ENCODE measurements at places on chromosomes 1 and 21.
A peak's percentile ranks its signal among the peaks of the same experiment; 100 is the strongest.

DNA sequence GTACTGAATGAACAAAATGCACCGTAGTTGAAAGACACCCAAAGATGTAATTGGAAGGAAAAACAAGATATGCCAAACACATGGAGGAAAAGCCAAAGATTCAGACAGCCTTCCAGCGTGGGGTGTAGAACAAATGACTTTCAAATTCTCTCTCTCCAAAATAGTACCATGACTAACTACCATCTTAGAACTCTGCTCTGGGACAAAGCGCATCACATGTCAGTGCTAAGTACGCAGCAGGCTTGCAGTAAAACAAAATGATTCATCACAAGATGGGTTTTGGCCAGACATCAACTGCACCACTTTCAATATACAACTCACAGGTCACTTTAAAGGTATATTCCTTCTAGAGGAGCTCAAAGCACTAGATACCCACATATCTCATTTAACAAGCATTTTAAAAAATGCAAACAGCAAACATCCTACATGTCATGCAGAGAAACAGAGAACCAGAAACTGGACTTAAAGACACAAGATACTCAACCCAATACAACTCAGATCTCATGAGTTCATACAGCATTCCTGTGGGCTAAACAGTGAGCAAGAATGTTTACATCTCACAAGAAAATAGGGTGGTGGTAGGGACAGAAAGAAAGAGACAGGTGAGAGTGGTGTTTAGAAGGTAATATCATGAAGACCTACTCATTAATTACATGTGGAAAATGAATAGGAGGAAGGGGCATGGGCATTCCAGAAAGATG is 75.7 kb downstream of the BCAR3 start:
- no peak for DNase-seq

- DNase-seq: no peak
Observed at GRCh38 chr1:216742625-216743024, 19.4 kb upstream of the ESRRG start.

DNA sequence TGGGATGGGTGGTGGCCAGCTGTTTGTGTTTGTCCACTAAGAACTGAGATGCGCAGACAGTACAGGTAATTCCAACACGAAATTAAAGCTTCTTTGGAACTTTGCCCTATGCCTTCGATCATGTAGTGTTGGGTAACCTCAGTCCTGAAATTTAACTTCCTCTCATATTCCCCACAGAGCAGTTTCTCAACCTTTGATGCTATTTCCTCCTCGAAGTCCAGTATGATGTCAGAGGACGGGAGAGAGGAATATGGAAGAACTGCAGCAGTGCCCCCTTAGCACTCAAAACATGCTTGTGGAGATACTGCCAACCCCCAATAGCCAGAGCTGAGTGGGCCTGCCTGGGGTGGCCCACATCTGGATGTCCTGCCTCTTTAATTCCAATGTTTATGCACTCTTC is 3.6 kb downstream of the LPAR3 start:
- DNase-seq: no peak

- DNase-seq: no peak
Observed at GRCh38 chr1:176987016-176987415, 177.5 kb downstream of the ASTN1 start.

GRCh38 chr1:183783342-183783741 is 21.6 kb upstream of the RGL1 start:
- no peak for DNase-seq

GRCh38 chr1:67209521-67209920 is 43.3 kb downstream of the IL23R start:
- DNase-seq: no peak

DNA sequence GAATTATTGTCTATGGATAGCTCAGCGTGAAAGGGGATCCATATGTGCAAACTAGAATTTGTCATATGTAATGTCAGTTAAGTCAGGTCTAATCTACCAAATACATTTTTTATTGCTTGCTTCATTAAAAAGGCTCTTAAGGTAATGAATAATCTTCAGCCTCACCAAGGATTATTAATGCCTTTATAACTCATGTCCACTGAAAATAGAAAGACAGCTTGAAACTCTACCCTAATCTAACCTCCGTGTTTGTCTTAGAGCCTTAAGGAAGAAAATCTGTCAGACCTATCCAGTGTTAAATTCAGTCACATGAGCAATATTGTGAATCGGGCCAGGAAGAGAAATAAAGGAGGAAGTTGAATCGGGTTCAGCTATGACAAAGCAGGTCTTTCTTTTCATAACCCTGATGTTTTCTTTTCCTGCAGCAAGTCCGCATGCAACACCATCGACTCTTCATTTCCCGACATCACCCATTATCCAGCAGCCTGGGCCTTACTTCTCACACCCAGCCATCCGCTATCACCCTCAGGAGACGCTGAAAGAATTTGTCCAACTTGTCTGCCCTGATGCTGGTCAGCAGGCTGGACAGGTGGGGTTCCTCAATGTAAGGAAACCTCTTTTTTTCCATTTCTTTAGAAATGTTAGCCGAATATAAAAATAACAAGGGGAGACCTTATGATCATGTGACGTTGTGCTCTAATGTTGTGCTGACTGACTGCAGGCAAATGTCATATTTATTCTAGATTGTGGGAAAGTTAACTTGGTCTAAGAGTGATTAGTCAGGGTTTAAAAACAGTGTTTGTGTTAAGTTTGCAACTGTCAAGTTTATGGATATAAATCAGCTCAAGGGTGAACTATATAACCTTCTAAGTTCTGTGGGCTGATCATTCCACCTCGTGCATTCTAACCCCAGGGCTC is 321.0 kb downstream of the TM2D1 start:
- DNase-seq: no peak

DNA sequence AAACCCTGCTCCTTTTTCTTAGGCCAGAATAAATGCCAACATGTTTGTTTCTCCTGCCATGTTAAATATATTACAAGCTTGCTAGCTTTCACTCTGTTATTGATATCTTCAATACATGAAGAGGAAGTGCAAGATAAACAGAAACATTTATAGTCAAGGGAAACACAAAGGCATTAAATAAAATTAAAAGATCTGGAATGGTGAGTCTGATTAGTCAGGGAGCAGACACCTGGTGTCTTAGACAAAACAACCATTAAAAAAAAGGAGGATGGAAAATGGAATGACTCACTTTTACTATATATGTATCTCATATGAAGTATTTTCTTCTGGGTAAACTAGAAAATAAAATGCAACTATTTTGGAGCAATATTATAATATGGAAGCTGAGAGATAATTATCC is 123.3 kb downstream of the SMYD3 start:
- DNase-seq: no peak

DNA sequence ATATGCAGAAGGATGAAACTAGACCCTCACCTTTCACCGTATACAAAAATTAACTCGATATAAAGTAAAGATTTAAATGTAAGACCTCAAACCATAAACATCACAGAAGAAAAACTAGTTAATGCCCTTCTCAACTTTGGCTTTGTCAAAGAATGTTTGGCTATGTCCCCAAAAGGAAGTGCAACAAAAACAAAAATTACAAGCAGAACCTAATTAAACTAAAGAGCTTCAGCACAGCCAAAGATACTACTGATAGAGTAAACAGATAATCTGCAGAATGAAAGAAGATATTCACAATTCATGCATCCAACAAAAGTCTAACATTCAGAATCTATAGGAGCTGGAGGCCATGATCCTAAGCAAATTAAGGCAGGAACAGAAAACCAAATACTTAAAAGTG is 824.6 kb upstream of the NEGR1 start:
- no peak for DNase-seq

DNA sequence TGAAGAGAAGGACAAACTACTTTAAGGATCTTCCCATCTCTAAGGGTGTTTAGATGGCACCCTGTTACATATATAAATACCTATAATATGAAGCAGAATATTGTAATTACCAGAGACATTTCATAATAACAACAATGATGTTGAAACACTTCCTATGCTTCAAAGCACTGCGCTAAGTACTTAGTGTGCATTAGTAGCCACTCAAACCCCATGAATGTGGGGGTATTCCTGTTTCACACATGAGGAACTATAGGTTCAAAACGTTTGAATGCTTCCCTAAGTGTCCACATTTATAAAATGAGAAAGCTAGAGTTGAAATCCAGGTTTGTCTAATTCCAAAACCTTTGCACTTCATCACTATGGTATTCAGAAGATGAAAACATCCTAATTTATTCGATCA is 18.5 kb upstream of the OR10J5 start:
- DNase-seq: no peak

GRCh38 chr1:10906866-10907519 is 105.5 kb upstream of the TARDBP start:
- no peak for DNase-seq

DNA sequence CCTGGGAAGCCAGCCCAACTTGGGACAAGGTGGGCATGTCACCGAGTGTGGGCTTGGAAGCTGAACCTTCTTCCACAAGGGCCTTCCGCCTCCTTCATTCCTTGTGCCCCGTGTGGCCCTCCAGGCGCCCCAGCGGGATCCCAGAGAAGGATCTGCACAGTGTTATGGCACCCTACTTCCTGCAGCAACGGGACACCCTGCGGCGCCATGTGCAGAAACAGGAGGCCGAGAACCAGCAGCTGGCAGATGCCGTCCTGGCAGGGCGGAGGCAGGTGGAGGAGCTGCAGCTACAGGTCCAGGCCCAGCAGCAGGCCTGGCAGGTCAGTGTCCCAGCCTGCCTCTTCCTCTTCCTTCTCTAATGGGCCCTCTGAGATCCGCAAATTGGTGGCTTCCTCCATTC is 5.8 kb upstream of the BGLAP start:
- DNase-seq: no peak

GRCh38 chr1:93804412-93804811 is 74.6 kb downstream of the DNTTIP2 start:
- no peak for DNase-seq

DNA sequence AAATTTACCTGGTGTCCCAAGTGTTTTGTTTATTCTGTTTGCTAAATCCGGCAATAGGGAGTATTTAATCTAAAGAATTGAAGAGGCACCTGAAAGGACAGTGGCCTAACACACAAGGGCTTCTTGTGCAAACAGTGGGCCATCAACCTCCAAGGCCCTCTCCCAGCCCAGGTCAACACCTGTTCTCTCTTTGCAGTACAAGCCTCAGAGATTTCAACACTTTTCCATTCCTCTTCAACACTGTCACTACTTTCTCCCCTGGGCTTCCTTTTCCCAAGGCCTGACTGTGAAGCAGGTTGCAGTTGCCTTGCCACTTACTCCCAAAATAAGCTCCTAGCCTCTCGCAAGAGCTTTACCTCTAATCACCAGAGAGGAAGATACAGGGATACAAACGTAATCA is 3.2 kb upstream of the SNAPIN start:
- no peak for DNase-seq

- DNase-seq: no peak
Observed at GRCh38 chr1:159187033-159187432, 15.6 kb downstream of the CADM3 start.

DNA sequence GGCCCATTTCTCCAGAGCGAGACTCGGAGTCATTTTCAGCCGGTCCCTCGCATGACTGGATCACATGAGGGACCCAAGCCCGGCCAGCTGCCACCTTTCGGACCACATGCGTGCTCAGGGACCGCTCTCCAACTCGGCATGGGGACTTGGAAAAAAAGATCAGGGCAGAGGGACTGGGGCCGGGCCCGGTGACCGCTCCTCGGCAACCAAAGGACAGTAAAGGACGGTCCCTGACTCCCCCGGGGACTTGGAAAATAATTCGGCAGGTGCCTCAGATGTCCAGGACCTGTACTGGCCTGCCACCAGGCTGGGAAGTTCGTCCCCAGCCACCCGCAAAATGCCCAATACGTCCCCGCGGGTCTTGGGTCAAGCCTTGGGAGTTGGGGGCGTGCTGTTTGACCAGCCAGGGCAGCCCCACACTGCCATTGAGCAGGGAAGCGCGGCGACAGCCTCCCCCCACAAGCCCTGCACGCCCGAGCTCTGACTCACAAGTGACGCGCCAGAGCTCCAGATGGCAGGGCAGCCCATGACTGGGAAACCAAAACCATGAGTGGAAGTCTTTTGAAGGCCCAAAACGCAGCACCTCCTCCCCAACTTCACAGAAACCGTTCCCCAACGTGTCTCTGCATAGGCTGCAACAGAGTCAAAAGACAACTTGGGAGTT is 134.5 kb downstream of the LIPI start:
- no peak for DNase-seq

GRCh38 chr1:67611846-67612245 is 73.2 kb upstream of the GADD45A start:
- no peak for DNase-seq

GRCh38 chr1:5921671-5922070 is 70.6 kb downstream of the NPHP4 start:
- no peak for DNase-seq

DNA sequence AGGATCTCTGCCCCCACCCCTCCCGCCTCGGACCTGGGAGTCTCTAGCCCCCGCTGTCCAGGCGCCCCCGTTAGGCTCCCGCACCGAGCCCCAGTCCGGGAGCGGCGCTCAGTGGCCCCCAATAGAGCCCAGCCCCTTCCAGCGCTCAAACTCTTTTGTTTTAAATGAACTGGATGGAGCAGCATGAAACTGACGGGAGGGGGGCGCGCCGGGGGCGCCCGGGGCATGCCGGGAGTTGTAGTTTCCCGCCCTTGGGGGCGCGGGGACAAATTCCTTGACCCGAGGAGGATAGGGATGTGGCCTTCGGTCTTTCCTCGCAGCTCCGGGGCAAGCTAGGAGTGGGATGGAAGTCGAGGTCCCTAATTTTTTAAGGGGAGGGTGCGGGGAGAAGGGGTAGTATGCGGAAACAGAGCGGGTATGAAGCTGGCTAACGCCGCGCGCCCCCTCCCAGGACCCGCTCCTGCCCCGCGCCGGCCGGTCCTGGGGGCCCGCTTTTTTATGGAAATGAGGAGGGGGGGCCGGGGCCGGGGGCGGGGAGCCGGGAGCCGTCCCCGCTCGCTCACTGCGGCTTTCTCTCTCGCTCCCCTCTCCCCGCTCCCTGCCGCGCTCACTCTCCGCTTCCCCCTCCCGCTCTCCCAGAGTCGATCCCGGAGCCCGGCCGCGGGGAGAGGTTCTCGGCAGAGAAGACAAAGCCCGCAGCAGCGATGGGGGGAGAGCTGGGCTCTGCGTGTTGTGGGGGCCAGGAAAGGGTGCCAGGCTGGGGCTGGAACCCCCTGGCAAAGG is at the start of gene MEX3A:
MEX3A (minus strand) TSS at position 157 of the 783 bp plus-strand sequence. CDS start 467 bp downstream, outside the sequence.
- peak; percentile 49 for DNase-seq

DNA sequence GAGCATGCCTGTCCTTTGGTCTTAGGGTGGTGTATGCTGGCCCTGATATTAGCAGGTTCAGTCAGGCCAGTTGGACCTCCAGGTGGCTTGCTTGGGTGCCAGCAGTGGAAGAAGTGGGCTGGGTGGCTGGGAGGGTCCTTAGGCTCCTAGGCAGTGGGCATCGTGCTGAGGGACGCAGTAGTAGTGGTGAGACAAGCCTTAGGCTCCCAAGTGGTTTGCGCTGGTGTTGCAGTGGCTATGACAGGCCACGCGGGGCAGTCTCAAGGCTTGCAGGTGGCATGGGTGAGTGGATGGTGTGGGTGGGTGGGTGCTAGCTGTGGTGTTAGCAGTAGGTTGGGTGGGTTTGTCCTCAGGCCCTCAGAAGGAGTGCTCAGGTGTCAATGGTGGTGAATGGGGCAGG is 162.3 kb downstream of the FMN2 start:
- DNase-seq: no peak

DNA sequence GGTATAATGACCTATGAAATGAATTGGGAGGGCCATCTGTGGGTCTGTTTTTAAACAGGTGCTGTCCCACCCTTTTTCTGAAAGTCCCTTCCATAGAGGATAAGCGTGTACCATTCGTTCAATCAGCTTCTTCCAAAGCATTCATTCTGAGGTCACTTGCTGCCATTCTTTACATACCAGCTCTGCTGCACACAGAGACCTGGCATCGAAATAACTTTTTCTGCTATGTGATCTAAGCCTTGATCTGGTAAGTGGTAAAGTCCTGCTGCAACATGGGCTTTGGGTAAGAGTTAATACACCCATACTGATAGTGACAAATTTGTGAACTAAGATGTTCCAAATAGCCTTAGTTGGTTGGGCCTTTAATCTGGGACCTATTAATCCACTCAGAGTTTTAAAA is 38.9 kb downstream of the DR1 start:
- no peak for DNase-seq
